ENCODE measurements at places on chromosomes 1 and 21.

DNA sequence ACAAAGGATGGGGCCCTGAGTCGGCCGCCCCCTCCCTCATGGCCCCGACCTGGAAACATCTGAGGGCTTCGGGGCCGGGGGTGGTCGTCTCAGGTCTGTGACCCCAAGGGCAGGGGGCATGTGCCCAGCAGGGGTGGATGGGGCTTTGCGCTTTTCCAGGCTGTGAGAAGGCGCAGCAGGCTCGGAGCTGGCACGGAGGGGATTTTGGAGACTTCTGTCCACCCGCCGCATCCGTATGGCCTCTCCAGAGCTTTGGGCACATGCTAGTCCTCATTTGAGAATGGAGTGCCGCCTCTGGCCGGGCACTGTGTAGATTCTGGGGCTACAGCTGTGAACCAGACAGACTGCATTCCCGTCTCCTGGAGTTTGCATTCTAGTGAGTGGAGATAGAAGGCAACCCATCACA is 66.1 kb upstream of the WNT4 start:
- no peak for DNase-seq

DNA sequence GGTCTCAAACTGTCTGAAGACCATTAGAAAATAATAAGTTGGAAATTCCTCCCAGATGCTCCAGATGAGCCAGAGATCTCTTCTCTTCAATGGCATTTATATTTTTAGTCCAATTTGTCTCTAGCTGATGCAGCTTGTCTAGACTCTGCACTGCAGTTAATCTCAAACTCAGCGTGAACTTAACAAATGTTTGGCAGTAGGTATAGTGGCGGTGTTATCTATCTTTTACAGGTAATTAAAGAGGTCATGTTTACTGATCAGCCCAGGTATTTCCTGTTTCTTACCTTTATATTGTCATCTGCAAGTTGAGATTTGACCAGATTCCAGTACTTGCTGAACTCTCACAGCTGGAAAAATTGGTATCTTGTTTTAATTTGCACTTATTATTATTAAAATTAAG is 1024.5 kb upstream of the ADGRL2 start:
- no peak for DNase-seq

DNA sequence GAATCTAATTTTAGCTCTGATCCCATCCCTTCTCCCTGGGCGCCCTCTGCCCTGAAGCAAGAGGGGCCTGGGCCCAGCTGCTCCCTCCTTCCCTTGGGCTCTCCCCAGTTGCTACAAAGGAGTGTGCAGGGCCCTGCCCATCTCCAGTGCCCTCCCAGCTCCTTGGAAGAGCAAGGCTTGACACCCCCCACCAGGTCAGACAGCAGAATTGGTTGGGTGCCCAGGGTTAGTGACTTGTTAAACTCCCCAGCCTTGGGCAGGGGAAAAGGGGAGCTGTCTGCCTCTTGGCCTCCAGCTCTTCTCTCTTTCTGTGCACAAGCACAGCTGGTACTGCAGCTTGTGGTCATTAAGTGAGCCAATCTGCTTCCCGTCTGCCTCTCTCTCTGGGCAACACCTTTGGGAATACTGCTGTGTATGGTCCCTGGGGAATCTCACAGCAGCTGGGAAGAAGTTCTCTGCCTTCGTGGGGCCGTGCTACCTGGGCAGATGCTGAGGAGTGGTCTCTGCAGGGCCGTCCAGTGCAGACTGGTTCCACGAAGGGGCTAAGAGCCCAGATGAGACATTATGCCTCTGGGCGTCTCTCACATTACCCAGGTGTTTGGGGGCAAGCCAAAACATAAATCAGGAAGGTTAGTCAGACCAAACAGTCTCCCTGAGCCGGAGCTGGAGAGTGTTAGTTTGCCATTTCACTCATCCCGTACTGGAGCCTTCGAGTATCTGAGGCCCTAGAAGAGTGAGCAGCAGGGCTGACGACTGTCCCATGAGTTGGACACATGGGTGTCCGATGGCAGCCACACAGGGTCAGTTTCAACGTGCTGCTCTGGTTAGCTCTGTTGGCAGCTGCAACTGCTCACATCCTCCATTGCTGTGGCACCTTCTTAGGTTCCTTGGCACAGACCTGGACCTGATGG is 37.3 kb downstream of the TMEM53 start:
- no peak for DNase-seq

DNA sequence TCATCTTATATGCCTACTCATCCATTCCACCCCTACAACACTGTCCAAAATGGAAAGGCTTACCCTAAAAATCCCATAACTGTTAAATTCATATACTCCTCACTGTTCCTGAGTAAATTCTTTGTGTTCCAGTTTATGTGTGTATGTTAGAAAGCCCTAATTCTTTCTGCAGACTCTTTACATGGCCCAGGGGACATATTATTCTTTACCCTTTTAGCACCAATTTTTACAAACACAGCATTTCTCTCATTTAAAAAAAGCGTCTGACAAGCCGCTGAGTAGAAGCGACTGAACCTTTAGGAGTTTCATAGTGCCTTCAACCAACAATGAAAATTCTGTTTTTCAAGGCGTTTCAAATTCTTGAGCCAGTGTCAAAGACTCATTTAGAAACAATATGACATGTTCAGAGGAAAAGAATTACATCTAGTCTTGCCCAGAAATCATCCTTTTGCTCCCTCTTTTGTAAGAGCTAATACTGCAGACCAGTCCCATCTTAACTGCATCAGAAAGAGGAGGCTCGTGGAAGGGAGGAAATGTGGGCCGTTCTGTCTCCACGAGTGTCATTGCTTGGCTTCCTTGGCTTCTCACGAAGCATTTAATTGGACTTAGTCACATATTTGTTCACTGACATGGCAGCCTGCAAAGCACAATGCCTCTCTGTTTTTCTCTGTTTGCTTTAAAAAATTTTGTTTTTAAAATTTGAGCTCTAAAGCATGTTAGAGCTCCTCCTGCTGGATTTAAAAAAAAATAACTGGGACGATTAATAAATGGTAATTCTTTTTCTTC is 21.3 kb upstream of the C1orf105 start:
- no peak for DNase-seq

GRCh38 chr1:67133177-67133576 is 1.6 kb downstream of the C1orf141 start:
- no peak for DNase-seq
